Stimulated activated naive CD8-positive, alpha-beta T cell treated with anti-CD3 and anti-CD28 coated beads, Interleukin-15, Interleukin-2, amounts not matched to agents 100 U/mL and 50 U/mL, for 24 hours (primary cell): ENCODE measurements at places on chromosomes 1 and 21.
A peak's percentile ranks its signal among the peaks of the same experiment; 100 is the strongest.

GRCh38 chr1:66848193-66848592 lies 47.1 kb upstream of the INSL5 start:
- DNase-seq, result no peak

- DNase-seq, result peak; percentile 39
Measured at GRCh38 chr21:29436143-29436542, 137.4 kb downstream of the BACH1 start.

DNA sequence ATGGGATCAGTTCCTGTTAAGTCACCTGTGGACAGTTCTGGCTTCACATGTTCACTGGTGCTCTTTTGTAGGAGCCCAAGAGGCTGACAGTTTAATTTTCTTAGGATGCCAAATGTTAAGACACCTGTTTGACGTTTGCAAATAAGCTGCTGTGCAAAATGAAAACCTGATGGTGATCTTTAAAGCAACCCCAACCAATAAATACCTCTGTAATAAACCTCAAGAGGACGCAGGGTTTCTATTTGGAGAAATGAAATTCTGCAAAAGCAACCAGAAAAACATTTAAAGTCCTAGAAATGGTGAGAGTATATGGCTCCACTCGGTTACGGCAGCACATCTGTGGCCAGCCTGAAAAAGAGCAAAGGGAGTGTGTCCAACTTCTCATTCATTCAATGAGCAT lies 5.7 kb upstream of the RHEX start:
- DNase-seq, result no peak

DNA sequence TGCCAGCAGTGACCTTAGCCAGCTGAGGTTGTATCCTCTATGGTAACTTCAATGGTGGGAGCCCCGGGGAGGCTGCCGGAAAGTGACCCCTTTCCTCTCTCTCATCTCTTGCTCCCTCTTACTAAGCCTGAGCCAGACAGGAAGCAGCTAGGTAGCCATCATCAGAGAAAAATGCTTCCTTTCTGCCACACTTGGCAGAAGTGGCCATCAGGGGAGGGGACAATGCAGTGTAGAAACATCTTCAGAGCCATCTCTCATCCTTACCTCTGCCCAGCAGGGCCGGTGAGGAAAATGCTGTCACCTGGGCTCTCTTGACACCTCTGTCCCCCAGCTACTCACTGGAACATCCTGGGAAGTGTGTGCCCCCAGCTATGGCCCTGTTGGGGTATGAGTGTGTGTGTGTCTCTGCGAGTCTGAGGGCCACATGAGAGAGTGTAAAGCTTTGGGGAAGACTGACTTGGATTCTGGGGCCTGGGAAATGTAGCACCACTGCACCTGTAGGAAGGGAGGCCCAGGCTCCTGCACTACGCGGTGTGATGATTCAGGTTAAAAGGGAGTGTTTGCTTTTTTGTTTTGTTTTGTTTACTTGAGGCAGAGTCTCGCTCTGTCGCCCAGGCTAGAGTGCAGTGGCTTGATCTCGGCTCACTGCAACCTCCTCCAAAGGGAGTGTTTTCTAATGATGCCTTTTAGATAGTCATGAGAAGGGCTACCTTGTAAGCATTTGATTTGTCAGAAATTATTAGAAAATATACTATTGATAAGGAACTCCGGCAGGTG lies 48.7 kb upstream of the CNTN2 start:
- DNase-seq, result no peak

GRCh38 chr1:24426744-24427544 lies 11.3 kb downstream of the NIPAL3 start:
- DNase-seq, result no peak

DNA sequence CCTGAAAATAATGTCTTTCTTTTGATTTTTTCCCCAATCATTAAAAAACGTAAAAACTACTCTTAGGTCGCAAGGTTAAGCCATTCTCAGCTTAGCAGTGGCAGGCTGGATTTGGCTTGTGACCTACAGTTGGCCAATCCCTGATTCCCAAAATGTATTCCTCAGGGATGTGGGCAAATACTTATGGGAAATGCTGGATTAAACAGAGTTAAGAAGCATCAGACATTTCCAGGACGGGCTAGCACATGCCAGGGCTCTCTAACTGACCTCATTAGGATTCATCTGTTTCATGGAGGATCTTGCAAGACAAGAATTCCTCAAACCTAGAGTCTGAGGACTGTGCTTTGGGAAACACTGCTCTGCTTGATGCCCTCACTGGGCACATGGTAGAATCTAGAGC lies 982 bp upstream of the IL24 start:
- no peak for DNase-seq

DNA sequence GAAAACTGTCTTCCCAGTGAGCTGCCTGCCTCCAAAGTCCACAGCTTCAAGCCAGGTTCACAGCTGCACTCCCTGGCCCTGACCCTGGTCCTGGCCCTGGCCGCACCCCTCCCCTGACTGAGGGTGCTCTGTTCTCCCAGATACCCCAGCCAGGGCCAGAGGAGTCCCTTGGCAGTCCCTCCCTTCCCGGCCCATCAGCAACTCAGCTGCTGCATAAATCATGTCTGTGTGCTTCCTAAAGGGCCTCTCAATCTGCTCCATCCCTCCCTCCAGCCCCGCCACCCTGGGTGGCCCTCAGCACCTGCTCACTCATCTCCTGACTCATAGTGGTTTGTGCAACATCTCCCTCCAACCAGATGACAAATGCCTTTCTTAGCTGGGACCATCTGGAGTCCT lies 24.8 kb upstream of the C1orf174 start:
- no peak for DNase-seq

- DNase-seq, result no peak
Measured at GRCh38 chr1:61445269-61445825, 279.6 kb downstream of the TM2D1 start.

- DNase-seq, result no peak
Measured at GRCh38 chr1:20136249-20136648, 2.9 kb upstream of the PLA2G2F start.

DNA sequence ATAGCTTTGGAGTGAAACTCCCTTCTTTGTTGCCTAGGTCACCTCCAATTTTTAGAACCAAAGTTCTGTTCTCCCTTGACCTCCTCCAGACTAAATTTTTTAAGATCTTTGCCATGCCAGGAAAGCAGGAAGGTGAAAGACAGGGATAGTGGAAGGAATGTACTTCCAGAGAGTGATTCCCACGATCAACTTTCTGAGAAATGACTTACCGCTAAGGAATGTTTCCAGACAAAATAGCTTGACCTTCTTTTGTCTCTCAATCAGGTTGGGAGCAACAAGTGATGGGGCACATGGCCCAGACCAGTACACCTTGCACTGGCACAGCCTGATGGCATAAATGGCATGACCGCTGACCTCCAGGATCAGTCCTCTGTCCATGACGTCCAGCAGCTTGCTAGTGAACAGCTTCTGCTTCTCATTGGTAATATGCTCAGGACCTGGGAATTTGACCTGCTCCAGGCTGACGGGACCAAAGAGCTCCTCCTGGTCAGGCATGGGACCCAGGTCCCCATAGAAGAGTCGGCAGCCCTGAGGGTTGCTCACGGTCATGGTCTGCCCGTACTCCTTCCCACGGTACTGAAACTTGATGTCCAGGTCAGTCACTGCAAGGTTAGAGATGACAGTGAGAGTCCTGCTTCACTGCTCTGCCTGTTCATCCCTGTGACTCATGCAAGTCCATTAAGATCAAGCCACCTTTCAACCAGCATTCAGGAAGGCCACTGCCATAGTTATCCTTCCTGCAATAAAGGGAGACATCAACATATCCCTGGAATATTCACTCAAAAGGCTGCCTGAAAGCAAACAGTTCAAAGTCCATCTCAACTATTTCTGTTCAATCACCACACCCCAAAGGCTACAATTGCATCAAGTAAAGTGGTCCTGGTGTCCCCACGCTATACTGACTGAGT lies 6.2 kb upstream of the C1orf74 start:
- DNase-seq, result no peak

DNA sequence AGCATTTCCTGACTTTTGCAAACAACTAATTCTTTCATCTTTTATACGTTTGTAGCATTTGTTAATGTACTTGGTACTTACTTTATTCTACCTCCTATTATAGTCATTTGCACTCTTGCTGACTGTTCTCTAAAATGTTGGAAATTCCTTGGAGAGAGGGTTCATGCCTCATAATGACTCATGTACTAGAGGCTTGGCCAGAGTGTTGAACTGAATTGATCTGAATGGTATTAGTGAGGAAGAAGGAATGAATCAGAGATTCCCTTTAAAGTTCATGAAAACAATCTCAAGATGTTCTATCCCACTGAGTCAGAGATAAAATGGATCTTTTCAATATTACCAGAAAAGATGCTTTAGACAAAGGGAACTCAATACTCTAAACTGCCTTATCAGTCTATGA lies 383.4 kb downstream of the SEC16B start:
- DNase-seq, result no peak

- no peak for DNase-seq
Measured at GRCh38 chr1:180154003-180154324, 705 bp upstream of the QSOX1 start.

GRCh38 chr1:37807220-37807554 lies 403 bp upstream of the C1orf122 start:
- no peak for DNase-seq

DNA sequence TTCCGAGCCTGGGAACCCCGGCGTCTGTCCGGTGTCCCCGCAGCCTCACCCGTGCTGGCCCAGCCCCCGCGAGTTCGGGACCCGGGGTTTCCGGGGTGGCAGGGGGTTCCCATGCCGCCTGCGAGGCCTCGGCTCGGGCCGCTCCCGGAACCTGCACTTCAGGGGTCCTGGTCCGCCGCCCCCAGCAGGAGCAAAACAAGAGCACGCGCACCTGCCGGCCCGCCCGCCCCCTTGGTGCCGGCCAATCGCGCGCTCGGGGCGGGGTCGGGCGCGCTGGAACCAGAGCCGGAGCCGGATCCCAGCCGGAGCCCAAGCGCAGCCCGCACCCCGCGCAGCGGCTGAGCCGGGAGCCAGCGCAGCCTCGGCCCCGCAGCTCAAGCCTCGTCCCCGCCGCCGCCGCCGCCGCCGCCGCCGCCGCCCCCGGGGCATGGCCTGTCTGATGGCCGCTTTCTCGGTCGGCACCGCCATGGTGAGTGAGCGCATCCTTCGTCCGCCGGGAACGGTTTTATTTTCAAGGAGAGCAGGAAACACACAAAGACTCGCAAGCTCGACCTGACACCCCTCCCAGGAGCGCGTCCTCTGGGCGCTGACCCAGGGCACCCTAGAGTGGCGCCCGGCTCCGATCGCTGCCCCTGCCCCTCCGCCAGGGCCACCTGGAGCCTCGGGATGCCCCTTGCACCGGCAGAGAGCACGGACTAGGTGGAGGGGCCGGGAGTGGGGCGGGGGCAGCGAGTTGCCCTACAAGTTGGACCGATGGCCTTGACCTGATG lies at the start of gene ABCG1:
Gene ABCG1 (plus strand): TSS at position 305 of the 770 bp plus-strand sequence. CDS start 123 bp downstream, at position 428.
- DNase-seq, result peak; percentile 60

DNA sequence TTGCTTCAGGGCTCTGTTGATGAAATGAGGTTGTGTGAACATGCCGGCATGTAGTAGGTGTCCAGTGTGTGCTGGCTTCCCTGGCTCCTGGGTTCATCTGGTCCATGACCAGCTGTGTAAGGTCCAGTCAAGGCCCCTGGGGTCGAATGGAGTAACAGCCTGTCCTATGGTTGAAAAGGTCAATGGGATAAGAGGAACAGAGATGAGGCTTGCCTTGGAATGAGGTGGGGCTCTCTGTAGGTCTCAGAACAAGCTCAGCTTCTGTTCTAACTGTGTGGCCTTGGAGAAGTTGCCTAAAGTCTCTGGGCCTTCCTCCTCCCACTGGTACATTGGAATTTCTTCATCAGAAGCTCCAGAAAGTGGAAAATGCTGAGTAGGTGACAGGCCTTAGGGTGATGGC lies 26.6 kb downstream of the RPS6KA1 start:
- DNase-seq, result no peak

DNA sequence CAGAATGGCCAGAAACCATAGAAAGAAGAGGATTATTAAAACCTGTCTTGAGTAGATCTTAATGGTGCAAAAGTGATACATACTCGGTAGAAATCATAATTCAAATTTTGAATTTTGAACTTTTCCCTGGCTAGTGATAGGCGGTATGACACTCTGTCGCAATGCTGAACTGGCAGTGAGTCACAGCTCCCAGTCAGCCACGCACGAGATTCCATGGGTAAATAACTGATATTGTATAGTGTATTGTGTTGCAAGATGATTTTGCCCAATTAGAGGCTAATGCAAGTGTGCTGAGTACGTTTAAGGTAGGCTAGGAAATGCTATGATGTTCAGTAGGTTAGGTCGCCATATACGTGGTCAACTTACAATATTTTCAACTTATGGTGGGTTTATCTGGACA lies 207.0 kb downstream of the SIPA1L2 start:
- no peak for DNase-seq

DNA sequence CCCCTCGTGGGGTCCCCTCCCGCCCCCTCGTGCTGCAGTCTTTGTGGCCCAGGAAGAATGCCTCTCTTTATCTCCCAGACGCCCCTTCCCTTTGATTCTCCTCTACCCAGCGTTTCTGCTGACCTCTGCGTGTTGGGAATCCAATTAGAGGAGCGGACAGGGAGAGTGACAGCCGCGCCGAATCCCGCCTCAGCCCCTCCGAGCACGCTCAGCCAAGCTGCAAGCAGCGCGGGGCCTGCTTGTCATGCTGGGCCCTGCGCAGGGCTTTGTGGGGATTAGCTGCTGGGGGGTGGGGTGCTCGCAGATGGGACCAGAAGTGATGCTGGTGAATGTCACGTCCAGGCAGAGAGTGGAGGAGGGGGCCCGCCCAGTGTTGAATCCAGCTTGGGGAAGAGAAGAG lies 91.1 kb downstream of the EPHB2 start:
- no peak for DNase-seq

GRCh38 chr1:241520080-241520465 lies 518 bp upstream of the FH start:
- no peak for DNase-seq

GRCh38 chr1:113999799-114000198 lies 20.5 kb downstream of the OLFML3 start:
- no peak for DNase-seq

- no peak for DNase-seq
Measured at GRCh38 chr1:46393510-46393909, 607 bp upstream of the FAAH start.

GRCh38 chr1:168832661-168833060 lies 103.7 kb upstream of the DPT start:
- DNase-seq, result no peak

DNA sequence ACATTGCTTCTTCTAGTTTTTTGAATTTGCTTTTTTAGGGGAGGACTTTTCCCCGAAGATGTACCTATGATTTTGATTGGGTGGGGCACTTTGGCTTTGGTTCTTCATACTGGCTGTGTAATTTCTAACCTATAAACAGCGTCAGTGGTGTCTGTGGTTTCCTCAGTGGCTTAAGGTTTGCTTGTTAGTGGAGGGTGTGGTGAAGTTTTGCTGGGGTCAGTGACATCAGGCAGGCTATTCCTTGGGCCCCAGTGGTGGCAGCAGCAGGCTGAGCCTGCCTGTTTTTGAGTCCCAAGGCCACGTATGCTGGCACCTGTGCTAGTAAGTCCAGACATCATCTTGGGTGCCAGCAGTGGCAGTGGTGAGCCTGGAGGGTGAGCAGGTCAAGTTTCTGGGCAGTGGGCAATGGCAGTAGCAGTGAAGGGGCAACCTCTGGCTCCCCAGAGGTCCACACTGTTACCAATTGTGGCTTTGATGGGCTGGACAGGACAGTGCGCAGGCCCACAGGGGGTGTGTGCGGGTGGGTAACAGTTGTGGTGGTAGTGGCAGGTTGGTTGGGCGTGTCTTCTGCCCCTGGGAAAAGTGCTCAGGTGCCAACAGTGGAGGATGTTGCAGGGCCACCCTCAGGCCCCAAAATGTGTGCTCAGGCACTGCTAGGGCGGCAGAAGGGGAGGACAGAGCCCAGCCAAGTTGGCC lies 54.9 kb upstream of the B3GALT2 start:
- no peak for DNase-seq

- no peak for DNase-seq
Measured at GRCh38 chr1:182600745-182601415, 3.3 kb downstream of the RGS16 start.
